Thyroid gland (tissue), 4 donors: ENCODE measurements at places on chromosomes 5 and 9.

- no peak for DNase-seq
Observed at GRCh38 chr9:14349447-14350348, 35.8 kb upstream of the NFIB start.

DNA sequence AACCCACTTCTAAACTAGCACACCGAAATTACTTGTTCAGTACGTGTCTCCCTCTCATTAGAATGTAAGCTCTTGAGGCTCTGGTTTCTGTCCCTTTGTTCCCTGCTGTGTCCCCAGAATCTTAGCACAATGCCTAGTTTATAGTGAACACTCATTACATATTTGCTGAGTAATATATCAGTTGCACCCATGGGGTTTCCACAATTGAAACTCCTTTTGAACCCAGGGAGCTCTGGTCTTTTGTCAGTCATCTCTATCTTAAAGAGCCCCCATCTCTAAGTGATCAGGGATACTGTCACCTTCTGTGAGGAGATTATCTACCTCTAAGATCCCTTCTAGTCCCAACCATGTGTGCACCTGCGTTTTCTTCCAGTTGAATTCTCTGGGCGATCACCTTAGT, 12.8 kb downstream of the CAMK4 start:
- no peak for DNase-seq

GRCh38 chr5:40478766-40479165, 200.9 kb upstream of the PTGER4 start:
- no peak for DNase-seq

DNA sequence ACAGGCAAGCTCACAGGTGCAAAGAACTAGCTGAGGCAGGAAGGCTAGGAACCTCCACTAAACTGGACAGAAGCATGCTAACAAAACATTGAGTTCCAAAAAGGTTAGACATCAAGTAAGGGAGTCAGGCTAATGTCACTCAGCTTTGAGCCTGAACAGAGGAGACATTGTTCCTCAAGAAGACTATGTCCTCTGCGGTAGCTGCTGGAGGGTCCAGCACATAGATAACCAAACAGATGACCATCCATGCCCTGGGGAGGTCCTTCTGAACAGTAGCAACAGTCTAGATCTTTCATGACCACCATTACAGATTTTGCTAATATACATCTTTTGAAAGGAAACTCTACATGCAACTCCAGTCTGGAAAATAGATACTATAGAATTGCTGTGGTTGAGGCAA, 57.7 kb downstream of the CYSTM1 start:
- DNase-seq = no peak

DNA sequence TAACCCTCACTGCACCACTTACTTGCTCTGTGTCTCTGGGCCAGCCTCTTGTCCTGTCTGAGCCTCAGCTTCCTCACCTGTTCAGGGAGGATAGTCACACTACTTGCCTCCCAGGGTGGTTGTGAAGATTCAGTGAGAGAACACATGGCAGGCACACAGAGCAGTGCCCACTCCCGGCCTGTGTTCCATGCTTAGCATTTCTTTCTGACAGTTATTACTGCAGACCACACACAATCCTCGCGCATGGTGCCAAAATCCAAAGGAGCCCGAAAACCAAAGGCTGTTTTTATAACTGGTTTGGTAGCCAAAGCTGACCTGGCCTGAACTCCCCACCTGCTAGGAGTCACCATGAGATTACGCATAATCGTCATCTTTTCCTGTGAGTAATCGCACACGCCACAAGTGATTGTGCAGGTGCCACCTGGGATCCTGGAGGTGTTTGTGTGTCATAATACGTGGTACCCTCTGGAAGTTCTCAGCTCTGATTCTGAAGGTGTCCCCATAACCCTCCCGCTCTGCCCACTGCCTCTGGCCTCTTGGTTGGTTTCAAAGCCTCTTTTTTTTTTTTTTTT, 84.6 kb upstream of the FBXW11 start:
- no peak for DNase-seq
